8988T (cell line): ENCODE measurements at places on chromosomes 1 and 21.

DNA sequence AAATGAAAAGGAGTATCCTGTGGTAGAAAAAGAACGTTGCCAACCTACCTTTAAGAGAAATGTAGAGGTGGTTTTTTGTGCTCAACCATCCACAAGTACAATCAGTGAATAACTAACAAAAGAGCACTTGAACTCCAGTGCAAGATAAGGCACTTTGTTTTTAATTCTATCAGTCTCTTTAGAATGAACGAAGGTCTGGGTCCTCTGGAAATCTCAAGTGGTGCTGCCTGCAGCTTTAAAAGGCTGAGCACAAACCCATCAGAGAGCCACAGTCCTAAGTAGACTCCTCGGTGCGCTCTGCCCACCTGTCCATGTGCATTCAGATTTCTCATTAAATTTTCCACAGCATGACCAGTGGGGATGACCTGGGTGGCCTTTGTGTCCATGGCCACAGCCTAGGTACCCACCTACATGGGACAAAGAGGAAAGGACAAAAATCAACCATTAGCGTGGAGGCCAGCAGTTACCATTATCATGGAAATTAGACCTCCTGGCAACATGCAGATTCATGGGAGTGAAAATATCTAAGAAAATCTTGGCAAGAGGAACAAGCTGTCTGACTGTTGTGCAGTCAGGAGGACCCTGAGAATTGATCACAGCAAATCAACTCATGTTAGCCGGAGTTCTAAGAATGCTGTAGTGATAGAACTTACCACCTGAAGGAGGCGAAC lies 9.4 kb downstream of the TRIM45 start:
- DNase-seq = no peak

GRCh38 chr1:33719326-33719725 lies 144.6 kb upstream of the HMGB4 start:
- no peak for DNase-seq

DNA sequence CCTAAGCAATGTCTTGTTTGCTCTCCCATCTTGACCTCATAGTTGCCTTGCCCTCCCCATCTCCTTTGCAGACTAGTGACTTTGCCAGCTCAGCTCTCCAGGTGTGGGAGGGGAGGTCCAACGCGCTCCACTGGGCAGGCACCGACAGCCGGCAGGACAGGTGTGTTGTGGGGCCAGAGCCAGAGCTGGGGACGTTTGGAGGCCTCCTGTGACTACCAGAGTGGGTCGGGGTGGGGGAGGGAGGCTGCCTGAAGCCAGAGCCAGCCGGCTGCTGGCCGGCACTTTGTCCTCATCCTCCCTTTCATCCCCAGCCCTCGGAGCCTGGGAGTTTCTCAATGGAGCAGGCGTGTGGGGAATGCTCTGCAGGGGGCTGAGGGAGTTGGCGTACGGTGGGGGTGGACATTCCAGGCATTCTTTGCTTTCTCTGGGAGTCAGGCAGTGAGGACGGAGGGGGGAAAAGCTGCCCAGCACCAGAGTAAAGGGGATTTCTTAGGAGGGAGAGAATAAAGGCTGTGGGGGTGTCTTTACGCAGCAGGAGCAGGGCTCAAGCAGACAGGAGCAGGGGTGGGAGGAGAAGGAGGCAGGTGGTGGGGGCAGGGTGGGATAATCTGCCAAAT lies 20.2 kb downstream of the NUAK2 start:
- peak; percentile 66 for DNase-seq

GRCh38 chr1:213983493-213984386 lies 4.0 kb upstream of the PROX1 start:
- DNase-seq = no peak

DNA sequence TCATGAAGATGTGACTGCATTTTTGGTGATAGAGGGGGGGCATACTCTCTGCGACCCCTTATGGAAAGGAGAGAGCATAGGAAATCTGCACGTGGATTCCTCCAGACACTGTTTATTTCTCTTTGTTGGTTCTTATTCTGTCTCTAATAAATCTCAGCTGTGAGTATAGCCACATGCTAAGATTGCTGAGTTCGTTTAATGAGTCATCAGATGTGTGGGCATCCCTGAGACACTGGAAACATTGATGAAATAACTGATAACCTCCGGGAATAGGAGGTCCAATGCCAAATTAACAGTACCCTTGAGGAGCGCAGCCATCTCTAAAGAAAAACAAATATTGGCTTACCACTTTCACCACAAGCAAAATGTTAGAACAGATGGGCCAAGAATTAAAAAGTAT lies 880.2 kb upstream of the NEGR1 start:
- no peak for DNase-seq

DNA sequence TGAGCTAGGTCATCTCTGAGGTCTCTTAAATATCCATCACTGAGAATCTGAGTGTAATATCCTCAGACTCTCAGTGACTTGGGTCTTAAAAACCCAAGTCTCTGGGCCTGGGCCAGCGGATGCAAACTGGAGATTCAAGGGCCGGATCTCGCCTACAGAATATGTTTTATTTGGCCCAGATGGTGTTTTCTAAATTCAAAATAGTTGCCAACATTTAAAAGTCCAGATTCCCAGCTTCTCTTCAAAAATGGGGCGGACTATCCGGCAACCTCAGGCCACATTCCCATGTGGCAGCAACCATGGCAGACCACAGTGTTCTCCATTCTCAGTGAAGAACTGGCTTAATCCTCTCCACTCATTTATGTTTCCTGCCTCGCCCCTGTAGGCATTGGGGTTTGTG lies 12.7 kb upstream of the HEYL start:
- no peak for DNase-seq

DNA sequence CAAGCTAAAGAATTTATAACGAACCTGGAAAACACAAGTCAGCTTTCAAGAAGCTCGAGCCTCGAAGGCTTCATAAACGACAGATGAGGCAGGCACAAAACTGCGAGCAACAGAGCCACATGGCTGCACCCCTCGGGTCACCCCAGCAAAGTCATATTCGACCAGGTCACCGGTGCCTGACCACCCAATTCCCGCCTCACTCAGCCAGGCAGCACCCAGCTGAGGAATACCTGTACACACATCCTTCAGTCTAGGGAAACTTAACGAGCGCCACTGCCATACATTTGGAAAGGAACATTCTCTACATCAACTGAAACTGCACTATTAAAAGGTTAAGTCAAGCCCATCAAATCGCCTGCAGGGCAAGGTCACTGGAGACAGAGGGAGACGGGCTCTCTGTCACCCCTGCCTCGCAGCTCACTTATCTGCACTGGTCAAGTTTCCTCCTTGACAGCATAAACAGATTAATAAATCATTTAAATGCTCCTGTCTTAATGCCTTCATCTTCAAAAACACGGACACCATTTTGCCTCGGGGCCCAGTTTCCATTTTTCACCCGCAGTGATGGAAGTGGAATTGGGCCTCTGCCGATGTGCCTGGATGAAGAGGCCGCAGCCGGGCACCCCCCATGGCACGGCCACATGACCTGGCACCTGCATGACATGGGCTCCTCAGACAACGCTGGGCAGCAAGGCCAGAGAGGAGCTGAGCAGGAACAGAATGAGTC lies 20.6 kb downstream of the NPHP4 start:
- DNase-seq = no peak

- DNase-seq = no peak
These were observed 21.7 kb upstream of the COL6A1 start for GRCh38 chr21:45959779-45960390.

DNA sequence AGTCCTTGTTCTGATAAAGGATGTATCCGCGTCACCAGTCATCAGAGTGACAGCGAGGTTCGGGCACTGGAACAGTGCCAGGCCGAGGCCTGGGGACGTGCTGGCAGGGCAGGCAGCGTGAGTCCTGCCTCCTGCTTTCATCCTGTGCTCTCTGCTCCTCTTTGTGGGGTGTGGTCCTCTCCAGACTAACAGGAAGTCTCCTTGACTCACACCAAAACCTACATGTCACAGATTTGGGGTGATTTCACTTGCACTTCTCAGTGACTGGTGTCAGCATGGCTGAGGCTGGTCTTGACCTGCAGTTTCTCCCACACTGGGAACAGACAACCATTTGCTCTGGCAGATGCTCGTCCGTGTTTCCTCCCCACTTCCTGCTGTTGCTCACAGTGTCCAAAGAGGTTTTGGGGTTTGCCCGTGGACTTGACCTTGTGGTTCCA lies 8.8 kb upstream of the NLRP3 start:
- DNase-seq = no peak

GRCh38 chr1:222335586-222335985 lies 212.3 kb downstream of the HHIPL2 start:
- no peak for DNase-seq

GRCh38 chr1:39272027-39272797 lies 67.7 kb downstream of the MACF1 start:
- no peak for DNase-seq

DNA sequence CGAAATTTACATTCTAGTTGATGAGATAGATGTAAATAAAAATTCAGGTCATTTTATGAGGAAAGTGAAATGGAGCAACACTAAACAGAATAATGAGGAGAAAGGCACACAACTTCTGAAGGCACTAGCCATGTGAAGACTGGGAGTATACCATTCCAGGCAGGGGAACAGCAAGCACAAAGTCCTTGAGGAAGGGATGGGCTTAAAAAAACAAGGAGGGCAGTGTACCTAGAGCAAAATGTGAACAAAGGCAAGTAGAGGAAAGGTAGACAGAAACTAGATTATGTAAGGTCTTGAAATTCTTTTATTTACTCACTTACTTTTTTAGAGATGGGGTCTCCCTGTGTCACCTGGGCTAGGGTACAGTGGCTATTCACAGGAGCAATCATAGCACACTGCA lies 54.1 kb upstream of the LRIG2 start:
- DNase-seq = no peak

DNA sequence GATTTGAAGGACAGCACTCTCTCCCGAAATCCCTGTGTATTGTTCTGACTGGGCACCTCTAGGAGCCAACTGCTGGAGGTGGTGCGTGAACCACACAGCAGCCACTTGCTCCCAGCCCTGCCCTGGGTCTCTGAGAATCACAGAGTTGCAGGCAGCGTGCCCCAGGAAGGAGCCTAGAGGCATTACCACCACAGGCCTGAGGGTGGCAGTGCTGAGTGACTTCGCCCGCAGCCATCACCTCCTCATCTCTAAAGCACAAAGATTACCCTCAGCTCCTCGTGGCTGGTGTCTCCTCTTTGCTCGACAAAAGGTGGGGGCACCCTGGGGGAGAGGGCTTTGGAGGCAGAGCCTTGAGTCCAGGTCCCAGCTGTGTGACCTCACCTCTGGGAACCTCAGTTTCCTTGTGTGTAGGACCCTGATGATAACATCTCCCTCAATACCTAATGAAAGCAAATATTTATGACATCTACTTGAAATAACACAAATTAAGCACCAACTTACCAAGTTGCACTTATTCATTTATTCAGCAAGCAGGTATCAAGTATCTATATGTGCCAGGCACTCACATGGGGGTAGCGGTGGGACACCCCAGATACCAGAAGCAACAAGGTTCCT lies 86.3 kb downstream of the VWA5B1 start:
- peak; percentile 66 for DNase-seq

- no peak for DNase-seq
These were observed 34.8 kb upstream of the CACYBP start for GRCh38 chr1:174964972-174965361.

DNA sequence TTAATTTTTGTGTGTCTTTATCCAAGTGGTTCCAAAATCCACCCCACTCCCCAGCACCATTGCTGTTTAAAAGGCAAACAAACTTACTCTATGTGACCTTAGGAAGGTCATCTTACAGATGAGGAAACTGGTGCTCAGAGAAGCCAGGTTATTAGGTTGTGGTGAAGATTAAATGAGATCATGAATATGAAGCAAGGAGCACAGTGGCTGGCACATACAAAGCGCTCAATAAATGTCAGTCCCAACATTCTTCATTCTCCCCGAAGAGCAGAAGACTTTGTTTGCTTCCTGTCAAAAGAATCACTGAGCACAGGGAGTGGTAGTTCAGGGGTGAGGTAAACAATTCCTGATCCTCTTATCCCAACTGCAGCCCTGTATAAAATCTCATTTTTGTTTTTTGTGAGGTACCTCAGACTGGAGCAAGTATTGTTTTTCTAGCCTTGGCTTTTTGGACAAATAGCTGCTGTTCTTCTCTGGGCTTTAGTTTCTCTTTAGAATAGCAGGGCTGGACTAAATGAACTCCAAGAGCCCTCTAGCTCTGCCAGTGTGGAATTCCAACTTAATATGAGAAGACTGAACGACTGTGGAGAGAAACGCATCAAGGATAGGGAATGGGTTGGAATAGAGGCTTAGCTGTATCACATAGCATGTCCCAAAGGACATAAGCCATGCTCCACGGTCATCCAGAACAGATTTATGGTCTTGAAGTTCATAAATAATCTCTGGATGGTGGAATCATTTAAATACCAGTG lies 455.3 kb upstream of the USP24 start:
- no peak for DNase-seq

- DNase-seq = no peak
These were observed 52.2 kb downstream of the PHACTR4 start for GRCh38 chr1:28421744-28422143.

- no peak for DNase-seq
These were observed 4.8 kb downstream of the PSMD4 start for GRCh38 chr1:151259351-151259750.

DNA sequence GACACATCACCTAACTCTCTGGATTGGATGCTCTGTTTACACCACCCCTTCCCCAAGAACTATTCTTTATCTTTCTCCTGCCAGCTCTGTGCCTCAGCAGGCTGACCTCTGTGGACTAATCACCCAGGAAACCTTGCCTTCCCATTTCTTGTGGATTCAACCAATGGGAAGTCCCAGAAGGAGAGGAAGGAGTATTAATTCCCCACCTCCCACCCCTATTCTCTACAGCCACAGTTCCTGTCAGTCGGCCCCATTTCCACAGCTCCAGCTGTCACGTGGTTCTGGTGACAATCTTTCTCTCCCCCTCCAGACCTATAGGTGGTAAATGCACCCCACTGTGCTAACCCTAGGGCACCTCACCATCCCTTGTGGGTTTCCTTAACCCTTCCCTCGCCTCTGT lies 46.8 kb upstream of the SSBP3 start:
- no peak for DNase-seq

GRCh38 chr1:32372149-32372756 lies 9.9 kb downstream of the TSSK3 start:
- no peak for DNase-seq

DNA sequence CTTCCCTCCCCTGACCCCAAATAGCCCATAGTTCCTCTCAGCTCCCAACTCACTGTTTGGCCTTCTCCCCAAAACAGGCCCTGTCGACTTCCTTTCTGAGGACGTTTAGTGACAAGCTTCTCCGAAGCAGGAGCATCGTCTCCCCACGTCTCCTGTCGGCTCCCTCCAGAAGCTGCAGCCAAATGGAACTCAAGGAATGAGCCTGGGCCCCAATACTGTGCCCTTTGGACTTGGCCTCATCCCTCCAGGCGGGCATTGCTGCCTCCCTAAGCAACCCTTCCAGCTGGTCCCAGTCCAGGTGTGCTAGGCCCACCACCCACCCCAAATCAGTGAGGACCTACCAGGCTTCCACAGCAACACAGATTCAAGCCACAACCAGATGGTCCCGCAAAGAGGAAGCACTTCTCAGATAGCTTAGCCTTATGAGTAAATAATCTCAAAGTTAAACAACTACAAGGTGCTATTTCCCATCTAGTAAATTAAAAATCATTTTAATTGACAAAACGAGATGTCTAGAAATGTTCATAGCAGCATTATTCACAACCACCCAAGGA lies 33.0 kb downstream of the ACOT7 start:
- DNase-seq = no peak

- no peak for DNase-seq
These were observed 8.8 kb downstream of the DDR2 start for GRCh38 chr1:162641114-162641513.

GRCh38 chr1:97898948-97899347 lies 21.9 kb downstream of the DPYD start:
- no peak for DNase-seq
